ENCODE measurements at places on chromosomes 2 and 18.

- peak; percentile 29 for DNase-seq
Observed at GRCh38 chr2:148259674-148260073, 238.8 kb downstream of the MBD5 start.

DNA sequence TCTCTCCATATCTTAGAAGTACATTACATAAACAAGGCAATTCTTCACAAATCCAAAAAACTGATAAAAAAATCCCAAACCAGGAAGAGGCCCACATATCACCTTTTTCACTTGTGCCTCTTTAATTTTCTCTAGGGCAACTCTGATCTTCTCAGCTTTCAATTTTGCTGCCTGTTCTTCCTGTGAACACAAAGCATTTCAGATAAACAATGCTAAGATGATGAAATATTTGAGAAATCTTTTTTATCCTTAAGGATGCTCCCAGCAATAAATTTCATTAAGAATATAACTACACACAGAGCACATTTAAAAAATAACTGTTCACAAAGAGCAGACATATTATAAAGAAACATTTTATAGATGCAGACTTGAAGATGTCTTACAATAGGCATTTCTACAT lies 73.4 kb downstream of the RAPH1 start:
- DNase-seq, result no peak

- no peak for DNase-seq
Observed at GRCh38 chr2:52539026-52539970, 1228.3 kb upstream of the CHAC2 start.

- no peak for DNase-seq
Observed at GRCh38 chr2:161245261-161245553, 63.0 kb upstream of the PSMD14 start.

DNA sequence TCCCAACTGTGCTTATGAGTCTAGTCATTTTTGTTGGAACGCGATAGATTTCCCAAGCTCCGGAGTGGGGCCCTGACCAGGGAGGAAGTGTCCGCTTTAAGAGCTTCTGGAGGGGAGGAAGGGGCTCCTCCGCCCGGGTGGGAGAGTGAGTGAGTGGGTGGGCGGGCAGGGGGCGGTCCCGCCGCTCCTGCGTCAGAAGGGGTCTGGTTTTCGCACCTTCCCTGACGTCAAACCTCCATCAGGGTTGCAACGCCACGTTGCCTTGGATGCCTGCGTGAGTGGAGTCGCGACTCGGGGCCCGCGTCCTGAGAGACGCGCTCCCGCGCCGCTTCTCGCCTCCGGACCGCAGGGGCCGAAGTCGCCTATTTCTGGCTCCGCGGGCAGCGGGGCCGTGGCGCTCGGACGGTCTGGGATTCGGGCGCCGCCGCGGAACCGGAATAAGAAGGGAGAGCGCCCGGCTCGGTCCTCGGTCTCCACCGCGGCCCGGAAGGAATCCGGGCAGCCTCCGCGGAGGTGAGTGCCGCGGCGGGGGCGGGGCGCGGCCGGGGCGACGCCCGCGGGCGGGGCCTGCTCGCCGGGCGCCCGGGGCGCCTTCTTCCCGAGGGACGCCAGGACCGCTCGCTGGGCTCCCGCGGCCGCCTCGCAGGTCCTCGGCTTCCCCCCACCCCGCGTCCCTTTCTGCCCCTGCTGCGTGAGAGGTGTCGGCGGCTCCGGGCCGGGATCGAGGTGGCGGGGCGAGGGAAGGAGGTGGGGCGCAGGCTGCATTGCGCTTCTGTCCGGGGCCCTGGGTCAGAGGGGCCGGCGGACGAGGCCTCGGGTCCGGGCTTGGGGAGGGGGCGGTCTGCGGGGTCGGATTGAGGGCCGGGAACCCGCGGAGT lies at the start of gene ZDBF2:
Gene ZDBF2 (plus strand): TSS at position 230 of the 878 bp plus-strand sequence. CDS start 7,187 bp downstream, outside the sequence.
- peak; percentile 76 for DNase-seq

DNA sequence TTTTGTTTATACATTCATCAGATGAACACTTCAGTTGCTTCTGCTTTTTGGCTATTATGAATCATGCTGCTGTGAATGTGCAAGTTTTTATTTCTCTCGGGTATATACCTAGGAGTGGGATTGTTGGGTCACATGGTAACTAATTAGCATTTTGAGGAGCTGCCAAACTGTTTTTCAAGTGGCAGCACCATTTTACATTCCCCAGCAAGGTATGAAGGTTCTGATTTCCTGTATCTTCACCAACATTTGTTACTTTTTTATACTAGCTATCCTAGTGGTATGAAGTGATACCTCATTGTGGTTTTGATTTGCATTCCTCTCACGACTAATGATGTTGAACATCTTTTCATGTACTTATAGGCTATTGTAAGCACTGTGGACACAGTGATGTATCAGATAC lies 53.9 kb downstream of the DYNC1I2 start:
- DNase-seq, result no peak

DNA sequence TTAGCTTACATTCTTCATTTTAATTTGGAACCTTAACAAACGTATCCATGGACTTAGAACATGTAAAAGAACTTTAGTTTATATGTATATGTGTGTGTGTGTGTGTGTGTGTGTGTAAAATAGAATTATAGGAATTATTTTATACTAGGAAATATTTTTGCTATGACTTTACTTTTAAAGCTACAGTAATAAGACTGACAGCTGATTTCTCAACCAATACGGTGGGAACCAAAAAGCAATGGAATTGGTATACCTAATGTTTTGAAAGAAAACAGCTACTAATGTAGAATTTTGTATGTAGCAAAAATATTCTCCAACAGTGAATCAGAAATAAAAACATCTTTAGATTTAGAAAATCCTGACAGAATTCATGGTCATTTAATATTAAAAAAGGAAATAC lies 146.5 kb upstream of the ARL4C start:
- peak; percentile 52 for DNase-seq

- DNase-seq, result peak; percentile 96
Observed at GRCh38 chr2:8583400-8584173, 98.3 kb upstream of the ID2 start.

GRCh38 chr18:62288665-62289008 lies 36.5 kb upstream of the TNFRSF11A start:
- no peak for DNase-seq

DNA sequence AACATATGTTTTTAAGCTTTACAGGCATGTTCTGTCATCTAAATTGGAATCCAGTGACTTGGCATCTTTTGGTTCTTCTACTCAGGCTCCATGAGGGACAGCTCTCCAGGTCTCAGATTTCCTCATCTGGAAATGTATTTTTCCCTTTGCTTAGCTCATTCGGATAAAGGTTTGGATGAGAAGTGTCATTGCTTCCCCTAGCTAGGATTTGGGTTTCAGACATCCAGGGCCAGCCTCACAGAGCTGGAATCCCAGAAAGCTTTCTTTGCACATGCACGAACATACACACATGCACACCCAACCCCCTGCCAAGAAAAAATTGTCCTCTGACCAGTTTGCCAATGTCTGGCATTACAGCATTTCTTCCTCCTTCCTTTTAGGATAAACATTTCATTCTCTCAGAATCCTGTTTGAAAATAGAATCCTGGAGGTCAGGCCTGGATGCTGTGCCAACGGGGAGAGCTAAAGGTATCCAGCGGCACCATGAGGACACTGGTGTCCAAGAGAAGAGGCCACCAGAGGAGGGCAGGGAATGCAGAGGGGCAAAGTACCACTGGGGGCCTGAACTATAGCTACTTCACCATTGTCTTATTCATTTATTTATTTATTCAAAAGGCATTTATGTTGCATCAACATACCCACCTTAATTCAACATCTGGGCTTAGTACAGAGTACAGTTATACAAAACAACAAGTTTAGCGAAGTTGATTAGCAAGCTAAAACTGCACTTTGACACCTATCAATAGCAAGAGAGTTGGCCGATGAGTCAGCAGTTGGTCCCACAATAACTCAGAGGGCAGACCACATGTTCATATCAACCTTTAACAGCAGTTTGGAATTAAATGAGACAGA lies 97.9 kb upstream of the ATL2 start:
- DNase-seq, result no peak

Measured in GM23338 (cell line).